ENCODE measurements at places on chromosomes 5 and 9. TPM values are rescaled to one million over a fixed set of nuclear protein-coding genes. Genes with fewer than 3 reads are reported as not detected.

DNA sequence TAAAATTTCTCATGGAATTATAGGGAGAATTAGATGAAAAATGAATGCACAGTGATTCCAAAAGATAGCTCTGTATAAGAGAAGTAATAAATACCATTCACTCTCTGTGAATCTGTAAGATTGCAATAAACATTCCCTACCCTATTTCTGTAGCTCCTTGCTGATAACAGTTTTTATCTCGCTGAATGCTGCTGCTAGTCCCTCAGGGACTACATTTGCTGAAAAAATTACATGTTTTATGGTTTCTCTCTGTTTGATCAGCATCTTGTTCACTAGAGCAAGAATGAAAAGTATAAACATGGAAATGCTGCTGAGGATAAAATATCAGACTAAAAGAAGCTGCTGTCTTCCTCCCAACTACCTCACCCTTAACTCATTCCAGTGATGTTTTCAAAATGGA lies 44.3 kb upstream of the TYRP1 start:
- no peak overlapping the region for H3K4me3 ChIP-seq
- no peaks in the 10 kb centered on the region for H3K27me3 ChIP-seq
- no peaks in the 10 kb centered on the region for H3K4me1 ChIP-seq
- no peak for DNase-seq

DNA sequence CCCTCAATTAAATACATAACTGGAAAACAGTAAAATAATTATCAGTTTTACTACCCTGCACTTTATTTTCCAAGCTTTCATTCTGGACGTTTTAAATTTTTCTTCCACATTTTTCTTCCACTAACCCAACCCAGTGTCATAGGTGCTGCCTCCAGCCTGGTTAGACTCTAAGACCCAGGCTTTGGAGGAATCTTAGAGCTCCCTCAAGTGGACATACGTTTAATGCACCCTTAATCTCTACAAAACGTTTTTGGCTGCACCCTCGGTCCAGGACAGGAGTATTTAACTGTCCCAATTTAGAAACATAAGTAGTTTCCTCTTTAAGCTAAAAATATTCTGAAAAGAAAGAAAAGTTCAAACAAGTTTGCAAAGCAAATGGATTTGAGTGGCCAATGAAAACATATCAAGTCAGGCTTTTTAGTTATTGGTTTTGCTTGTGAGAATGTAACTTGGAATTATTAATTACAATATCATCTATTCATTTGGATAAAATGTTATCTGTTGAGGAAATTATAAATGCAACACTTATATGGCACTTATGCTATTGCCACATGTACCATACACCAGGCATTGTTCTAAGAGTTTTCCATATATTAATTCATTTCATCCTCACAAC lies 38.9 kb downstream of the CDH6 start:
- no peaks in the 10 kb centered on the region for H3K27me3 ChIP-seq
- no peak overlapping the region for H3K27ac ChIP-seq
- no peak overlapping the region for H3K4me3 ChIP-seq
- DNase-seq = no peak
- H3K36me3 ChIP-seq = no peaks in the 10 kb centered on the region
- no peaks in the 10 kb centered on the region for H3K4me1 ChIP-seq

The AMBP gene
- total RNA-seq = 1.0 TPM

DNA sequence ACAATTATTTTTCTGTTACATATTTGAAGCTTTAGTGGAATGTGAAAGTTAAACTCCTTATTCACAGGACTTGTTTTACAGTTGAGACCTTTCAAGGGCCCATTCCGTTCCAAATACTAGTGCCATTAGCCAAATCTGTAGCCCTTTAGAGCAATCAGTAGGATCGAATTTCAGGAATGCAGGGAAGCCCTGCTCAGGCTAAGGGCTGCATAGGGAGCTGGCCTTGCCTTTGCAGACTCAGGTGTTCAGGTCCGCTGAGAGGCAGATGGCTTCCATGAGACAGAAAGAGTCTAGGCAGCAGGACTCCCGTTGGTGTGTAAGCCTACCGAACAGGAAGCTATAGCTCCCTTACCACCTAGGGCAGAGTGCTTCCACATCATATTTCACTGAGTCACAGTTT lies 150.1 kb upstream of the SLC27A6 start:
- H3K27ac ChIP-seq = no peak overlapping the region
- no peaks in the 10 kb centered on the region for H3K4me1 ChIP-seq
- no peak overlapping the region for H3K4me3 ChIP-seq
- no peak for DNase-seq
- no peaks in the 10 kb centered on the region for H3K36me3 ChIP-seq
- no peaks in the 10 kb centered on the region for H3K27me3 ChIP-seq

- H3K27ac ChIP-seq = no peak overlapping the region
- H3K4me1 ChIP-seq = peaks cover 5% of the 10 kb centered on the region
- no peaks in the 10 kb centered on the region for H3K27me3 ChIP-seq
- no peaks in the 10 kb centered on the region for H3K36me3 ChIP-seq
These were observed 133.7 kb downstream of the NMUR2 start for GRCh38 chr5:152271420-152271819.

DNA sequence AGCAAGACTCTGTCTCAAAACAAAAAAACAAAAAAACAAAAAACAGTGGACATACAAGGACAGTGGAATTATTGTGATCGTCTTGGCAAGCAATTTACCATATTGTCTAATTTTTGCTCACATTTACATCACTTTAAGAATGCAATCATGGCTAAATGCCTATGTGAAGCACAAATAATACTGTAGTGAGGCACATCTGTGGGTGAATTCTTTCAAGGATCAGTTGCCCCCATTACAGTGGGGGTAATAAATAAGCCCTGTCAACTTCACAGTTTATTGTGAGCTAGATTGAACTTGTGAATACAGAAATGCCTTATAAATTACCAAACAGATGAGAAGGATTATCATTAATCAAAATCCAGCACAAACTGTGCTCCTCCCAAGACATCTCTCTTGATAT lies 150.2 kb upstream of the PAPPA start:
- H3K4me3 ChIP-seq = no peak overlapping the region
- no peak overlapping the region for H3K27ac ChIP-seq
- H3K27me3 ChIP-seq = no peaks in the 10 kb centered on the region
- H3K36me3 ChIP-seq = no peaks in the 10 kb centered on the region

- no peak overlapping the region for H3K27ac ChIP-seq
- no peaks in the 10 kb centered on the region for H3K27me3 ChIP-seq
- H3K4me1 ChIP-seq = peaks cover 47% of the 10 kb centered on the region
- H3K4me3 ChIP-seq = no peak overlapping the region
- peaks cover 9% of the 10 kb centered on the region for H3K36me3 ChIP-seq
These were observed 6.9 kb downstream of the NEURL1B start for GRCh38 chr5:172648013-172648381.

DNA sequence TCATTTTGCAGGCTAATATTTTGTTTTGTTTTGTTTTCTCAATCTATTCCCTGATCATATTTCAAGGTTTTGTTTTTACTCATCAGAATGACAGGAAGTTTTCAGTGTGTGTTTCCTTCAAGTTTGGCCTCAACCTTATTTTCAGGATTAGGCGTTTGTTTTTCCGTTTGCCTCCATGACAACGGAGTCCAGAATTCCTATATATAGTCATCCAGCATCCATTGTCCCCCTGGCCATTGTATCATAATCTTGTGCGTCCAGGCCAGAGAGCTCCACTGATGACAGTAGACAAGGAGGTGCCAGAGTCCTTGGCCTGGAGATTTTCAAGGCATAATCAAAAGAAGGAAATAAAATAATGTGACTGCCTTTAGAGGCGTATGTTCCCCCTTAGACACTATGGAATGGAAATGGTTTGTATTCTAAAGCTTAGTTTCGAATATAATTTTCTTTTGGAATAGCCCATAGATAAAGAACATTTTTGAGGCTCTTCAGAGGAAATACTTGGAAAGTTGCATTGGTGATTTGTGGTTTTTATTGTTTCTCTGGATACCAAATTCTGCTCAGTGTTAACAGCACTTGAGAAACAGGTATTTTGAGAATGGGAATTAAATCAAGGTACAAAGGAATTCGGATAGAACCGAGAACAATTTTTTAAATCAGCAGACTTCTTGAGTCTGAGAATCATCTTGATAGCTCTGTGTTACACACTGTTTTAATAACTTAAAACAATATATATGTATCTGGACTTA lies 99.8 kb downstream of the ZNF462 start:
- H3K27ac ChIP-seq = peak overlapping the region; percentile 34
- H3K36me3 ChIP-seq = peaks cover 7% of the 10 kb centered on the region
- no peak overlapping the region for H3K4me3 ChIP-seq
- H3K4me1 ChIP-seq = peaks cover 6% of the 10 kb centered on the region
- DNase-seq = no peak

The INSL6 gene
- total RNA-seq = not detected

The PDE6A gene
- total RNA-seq = not detected

The FCN2 gene
- not detected for total RNA-seq

The ECM2 gene
- total RNA-seq = 9.4 TPM

DNA sequence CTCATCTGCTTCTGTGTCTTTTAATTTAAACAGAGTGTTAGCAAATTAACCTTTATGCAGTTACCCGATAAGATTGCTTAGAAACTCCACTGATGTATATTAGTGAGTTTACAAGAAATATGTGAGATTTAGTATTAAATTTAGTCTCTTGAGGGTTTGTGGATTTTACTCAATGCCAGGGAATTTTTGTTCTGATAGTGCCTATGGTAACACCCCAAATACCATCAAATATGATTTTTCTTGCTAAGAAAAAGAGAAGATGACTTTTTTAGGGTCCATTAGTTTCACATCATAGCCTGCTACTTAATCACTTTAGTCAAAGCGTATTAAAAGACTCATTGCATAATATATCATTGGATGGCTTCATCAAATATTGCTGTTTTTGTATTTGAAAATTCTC lies 224.9 kb downstream of the PCSK5 start:
- no peaks in the 10 kb centered on the region for H3K27me3 ChIP-seq
- DNase-seq = no peak

The IFNA13 gene
- 1.1 TPM for total RNA-seq

DNA sequence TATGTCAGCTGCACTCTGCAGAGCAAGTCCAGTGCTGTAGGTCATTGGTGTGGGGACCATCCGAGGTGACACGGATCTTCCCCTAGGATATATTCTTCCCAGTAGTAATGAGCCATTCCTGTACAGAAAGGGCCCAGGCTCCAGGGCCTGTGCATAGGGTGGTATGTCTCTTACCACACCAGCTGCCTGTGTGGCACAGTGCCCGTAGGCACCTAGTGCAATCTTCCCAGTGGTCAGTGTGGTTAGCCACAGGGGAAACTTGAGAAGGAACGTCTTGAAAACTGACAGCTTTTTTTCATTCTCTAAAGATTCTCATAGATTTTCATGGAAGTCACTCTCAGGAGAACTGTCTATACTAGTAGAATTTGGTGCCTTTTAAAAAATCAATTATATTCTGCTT lies 39.8 kb downstream of the CYSTM1 start:
- peaks cover 7% of the 10 kb centered on the region for H3K36me3 ChIP-seq
- H3K4me3 ChIP-seq = no peak overlapping the region
- peak; percentile 68 for DNase-seq
- no peaks in the 10 kb centered on the region for H3K27me3 ChIP-seq
- peaks cover 41% of the 10 kb centered on the region for H3K4me1 ChIP-seq

All from lower lobe of right lung (tissue), 2 donors.